Activated CD8-positive, alpha-beta memory T cell treated with anti-CD3 and anti-CD28 coated beads for 1 hour (primary cell): ENCODE measurements at places on chromosomes 1 and 21.

- DNase-seq: no peak
Observed at GRCh38 chr1:228002792-228003191, 4.0 kb upstream of the WNT3A start.

GRCh38 chr1:162700131-162700530 is 67.9 kb downstream of the DDR2 start:
- no peak for DNase-seq

GRCh38 chr21:38171723-38172344 is 85.0 kb upstream of the KCNJ15 start:
- no peak for DNase-seq

DNA sequence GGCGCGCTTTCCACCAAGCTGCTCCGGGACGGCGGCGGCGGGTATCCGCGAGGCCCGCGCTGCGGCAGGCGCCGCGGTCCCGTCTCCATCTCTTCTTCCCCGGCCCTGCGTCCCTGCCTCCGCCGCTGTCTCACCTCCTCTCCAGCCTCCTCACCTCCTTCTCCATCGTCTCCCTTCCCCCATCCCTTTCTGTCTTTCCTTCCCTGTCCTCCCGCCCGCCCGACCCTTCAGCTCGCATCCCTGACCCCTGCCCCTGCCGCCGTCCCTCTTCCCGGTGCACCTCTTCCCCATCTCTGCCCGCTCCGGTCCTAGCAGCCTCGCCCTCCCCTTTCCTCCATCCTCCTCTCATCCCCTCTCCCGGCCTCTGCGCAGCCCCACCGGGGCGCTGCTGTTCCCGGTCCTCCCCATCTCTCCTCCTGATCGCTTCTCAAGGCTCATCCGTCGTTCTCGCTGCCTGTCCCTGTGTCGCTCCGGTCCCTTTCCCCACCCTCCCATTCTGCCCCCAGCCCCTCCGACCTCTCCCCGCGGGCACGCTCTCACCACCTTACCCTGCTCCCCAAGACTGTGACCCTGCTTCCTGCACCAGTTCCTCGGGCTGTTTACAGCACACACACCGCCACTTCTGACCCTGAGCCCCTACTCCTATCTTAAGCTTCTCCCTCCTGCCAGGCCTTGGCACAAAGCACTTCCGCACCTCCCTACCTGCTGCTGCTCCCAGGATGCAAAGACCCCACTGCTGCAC is 760 bp upstream of the NPHP4 start:
- DNase-seq: no peak

GRCh38 chr1:64215576-64215975 is 12.2 kb downstream of the UBE2U start:
- no peak for DNase-seq

DNA sequence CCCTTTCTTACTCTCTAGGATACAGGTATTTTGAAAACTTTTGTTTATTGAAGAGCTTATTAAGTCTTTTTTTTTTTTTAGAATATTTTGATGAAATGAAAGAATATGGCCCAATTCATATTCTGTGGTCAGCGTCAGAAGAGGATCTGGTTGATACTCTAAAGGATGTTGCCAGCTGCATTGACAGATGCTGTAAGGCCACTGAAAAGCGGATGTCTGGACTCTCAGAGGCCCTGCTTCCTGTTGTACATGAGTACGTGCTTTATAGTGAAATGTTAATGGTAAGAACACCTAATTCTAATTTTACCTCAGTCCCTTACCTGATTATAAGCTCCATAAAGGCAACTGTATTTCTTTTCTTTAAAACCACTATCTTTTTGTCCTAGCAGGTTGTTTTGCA is 37.1 kb downstream of the SNX7 start:
- DNase-seq: no peak

- DNase-seq: no peak
Observed at GRCh38 chr1:197200272-197200899, 53.9 kb upstream of the ASPM start.
